ENCODE measurements at places on chromosomes 3 and 15.
A peak's percentile ranks its signal among the peaks of the same experiment; 100 is the strongest.

- DNase-seq, result no peak
Observed at GRCh38 chr3:14471016-14471415, 68.6 kb downstream of the SLC6A6 start.

DNA sequence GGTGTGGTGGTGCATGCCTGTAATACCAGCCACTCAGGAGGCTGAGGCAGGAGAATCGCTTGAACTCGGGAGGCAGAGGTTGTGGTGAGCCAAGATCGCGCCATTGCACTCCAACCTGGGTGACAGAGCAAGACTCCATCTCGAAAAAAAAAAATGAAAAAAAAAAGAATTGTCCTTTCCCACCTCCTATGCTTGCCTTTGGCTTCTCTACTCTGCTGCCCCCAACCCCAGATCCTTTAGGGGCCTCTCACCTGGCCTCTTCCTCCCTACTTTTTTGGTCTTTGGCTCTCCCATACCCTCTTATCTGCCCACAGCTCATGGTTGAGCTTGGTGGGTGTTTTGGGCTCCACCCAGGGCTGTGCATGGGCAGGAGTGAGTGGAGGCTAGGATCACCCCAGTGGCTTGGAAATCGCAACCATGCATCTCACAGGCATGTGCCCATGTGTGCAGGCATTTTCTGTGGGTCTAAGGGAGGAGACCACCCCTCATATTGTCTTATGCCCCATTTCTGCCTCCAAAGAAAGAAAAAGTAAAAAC lies 2.1 kb upstream of the SHISA5 start:
- no peak for DNase-seq

GRCh38 chr3:45509038-45509767 lies 85.3 kb upstream of the LIMD1 start:
- DNase-seq, result peak; percentile 54

DNA sequence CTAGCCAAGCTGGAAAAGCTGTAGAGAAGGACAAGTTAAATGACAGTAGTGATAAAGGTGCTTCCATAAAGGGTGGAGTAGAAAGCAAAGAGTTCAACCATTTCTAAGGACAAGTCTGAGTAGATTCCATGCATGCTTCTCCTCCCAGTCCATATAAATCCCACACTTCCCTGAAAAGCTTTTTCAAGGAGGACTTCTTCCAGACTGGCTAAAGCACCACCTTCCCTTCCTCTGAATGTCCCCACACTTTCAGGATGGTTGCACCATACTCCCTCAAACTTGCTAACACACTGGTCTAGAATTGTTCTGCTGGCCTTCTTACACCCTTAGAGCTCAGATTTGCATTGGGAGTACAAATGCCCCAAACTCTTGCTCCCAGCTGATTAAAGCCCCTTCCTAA lies 40.9 kb downstream of the FBN1 start:
- DNase-seq, result no peak

GRCh38 chr15:89419370-89419984 lies 76.9 kb downstream of the RHCG start:
- no peak for DNase-seq

DNA sequence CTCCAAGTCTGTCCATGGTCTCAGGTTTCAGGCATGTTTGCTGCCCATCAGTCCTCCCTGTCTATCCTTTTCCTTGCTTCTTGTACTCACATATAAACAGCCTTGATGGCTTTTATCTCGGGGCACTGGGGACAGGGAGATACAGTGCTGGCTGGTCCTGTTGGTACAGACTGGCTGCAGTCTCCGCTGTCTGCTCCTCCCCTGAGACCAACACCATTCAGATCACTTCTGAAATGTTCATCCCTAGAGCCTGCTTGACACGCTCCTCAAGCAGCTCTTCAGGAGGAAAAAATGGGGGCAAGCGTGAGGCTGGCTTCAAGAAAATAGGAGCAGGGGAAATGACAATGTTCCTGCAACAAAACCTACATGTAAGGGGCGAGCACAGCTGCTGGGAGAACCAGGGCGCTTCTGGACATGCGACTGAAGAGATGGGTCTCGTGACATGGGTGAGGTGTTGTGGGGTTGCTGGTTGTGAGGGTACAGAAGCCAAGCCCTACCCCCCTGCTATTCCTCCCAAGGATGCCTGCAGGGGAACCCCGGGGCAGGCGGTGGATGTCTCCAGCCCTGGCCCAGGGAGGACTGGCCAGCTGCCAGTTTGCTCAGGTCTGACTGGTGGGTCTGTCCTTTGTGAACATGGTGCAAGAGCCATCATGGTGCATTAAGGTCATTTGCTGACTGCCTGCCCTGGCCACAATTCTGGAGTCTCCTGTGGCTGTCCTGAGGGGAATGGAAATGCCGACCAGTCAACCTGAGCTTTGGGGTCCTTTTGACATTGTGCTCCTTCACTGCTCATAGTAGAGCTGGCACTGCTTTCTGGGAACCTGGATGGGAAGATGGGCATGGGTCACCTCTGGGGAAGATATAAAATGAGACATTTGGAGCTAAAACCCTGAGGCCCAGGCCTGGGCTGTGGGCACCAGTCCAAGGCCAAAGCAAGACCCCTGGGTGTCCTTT lies 40.1 kb downstream of the KY start:
- no peak for DNase-seq

DNA sequence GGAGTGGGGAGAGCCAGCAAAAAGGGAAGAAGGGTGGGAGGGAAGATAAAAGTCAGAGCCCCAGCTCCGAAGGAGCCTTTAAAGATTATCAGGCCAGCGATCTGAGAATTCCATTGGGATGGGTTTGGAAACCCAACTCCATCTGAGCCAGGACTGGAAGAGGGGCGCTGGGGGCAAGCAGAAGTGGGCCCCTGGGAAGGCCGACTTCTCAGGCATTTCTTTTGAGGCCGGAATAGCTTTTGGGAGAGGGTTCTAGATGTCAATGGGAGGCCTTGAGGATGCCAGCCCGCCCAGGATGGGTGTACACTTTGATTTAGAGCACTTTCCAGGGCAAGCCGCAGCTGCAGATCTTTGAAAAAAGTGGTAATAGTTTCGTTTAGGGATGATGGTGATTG lies 6.6 kb upstream of the SOX2 start:
- no peak for DNase-seq

DNA sequence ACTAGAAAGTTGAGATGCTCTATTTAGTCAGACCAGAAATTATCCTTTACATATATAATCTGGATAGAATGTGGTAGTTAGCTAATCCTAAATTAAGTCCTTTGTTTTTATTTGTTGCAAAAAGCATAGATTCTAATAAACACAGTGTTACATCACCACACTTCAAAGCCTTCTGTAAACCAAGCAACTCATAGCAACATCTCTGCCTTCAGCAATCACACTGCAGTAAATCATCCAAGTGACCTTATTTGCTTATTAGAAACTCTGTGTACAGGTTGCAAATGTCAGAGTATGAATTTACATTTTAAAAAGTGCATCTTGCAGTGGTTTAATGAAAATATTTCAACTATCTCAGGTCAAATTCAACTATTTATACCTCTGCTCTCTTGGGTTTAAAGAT lies 242.5 kb downstream of the GBE1 start:
- DNase-seq, result no peak

GRCh38 chr3:9468460-9468859 lies 71.0 kb downstream of the SETD5 start:
- DNase-seq, result no peak

DNA sequence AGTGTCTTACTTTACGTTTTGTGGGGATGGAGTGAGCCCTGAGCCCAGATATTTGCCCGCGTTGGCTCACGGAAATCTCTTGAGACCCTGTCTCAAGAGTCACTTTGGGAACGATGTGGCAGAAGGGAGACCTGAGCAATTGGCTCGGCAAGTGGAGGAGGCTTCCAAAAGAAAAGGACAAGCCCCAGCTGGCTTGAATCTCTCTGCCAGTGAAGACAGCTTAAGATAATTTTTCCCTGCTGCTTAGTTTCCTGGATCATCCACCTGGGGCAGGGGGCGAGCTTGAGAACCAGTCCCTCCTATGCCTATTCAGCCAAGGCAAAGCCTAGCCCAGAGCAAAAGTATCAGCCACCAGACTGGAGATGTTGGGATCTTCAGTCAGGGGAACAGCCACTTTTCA lies 708 bp downstream of the SEC22A start:
- DNase-seq, result no peak

DNA sequence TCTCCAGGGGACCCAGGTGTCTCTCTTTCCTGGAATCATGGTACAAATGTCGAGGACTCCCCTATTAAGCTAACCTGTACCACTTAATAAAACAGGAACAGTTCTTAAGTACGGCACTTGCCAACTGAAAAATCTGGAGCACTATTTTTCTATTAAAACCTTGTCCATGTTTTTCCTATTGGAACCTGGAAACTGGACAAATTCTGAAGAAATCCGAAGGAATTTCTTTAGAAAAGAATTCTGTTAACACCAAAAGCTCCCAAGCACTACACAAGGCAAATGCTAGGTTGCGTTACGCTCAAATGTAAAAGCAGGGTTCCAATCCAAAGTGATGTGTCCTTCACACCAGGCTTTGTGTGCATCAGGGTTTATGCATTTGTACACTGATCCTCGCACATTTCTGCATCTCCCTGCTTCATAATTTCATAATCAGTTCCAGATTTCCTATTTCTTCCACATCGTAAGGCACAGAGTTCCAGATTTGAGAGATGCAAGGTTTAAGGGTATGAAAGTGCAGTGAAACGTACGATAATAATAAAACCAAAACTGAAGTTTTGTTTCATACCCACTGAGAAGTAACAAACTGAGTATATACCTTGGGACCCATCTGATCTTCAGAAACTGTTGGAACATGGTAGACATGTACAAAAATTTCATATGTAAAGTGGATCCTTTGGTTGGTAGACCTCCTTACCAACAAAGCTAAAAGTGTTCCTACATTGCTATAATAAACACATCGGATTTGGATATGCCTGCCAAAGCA lies 132.1 kb upstream of the WNT5A start:
- DNase-seq, result no peak

- no peak for DNase-seq
Observed at GRCh38 chr3:195462308-195462610, 19.4 kb upstream of the ACAP2 start.

DNA sequence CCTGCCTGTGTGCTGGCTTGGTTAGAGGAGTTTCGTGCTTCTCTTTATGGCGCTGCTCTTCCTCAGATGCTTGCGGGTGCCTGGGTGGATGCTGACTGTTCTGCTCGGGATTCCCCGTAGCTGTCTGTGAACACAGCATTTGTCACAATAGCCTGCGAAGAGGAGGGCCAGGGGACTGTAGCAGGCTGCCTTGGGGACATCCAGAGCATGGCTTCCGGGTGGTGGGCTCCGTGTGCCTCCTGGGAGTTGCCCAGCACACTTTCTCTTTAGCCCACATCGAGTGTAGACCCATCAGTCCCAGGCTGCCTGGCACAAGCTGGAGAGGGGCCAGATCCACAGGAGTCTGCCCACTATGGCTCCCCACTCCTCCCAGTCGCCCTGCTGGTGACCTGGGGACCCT lies 22.4 kb downstream of the LRRK1 start:
- no peak for DNase-seq

DNA sequence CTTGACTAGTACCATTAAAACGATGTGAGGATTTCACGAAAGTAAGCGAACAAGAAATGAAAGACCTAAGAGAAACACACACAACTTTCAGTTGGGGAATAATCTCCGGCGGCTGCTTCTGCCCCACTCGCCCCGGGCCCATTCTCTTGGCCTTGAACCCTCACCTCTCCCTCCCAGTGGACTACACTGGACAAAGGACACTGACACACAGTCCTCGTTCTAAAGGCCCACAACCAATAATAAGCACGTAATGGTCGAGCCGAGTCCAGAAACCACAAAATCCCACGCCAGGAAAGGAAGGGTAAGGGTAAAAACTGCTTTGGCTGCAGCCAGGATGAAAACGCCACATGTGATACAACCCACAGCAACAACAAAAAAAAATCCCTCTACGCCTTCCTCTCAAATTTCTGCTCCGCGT lies 469 bp downstream of the ZNF770 start:
- DNase-seq, result peak; percentile 40

- no peak for DNase-seq
Observed at GRCh38 chr3:3998140-3998922, 199.1 kb downstream of the LRRN1 start.

DNA sequence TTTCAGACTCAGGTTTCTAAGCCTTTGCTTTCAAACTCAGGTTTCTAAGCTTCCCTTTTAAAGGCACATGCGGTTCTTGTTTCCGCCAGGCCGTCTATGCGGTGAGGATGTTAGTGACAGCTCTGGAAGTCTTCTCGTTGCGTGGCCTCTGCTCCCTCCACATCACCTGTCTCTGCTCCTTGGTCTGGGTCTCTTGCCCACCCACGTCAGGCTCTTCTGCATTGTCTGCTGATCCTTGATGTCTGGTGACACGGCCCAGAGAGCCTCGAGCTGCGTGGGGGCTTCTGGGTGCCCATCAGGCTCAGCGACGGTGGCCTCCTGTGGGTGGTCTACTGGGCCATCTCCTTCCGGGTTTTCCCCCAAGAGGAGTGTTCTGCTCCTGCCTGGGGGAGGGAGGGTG lies 30.5 kb downstream of the KLF13 start:
- no peak for DNase-seq

DNA sequence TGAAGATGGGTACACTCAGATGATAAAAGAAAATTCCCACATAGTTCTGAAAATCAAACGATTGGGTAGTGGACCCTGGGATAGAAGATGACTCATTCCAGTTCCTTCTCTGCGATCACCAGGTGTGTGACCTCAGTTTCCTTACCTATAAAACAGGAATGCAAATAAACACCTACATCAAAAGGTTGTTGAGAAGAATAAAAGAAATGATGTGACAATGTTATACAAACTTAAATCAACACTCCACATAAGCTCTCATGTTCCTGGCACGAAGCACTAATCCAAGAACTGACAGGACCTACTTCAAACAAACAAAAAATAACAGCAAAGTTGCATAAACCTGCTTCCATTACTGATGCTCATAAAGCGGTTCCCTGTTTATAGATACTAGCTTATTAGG lies 69.2 kb downstream of the RORA start:
- DNase-seq, result no peak

GRCh38 chr3:14374444-14374883 lies 27.9 kb upstream of the SLC6A6 start:
- no peak for DNase-seq

- DNase-seq, result no peak
Observed at GRCh38 chr15:100433304-100433703, 91.5 kb upstream of the ADAMTS17 start.

DNA sequence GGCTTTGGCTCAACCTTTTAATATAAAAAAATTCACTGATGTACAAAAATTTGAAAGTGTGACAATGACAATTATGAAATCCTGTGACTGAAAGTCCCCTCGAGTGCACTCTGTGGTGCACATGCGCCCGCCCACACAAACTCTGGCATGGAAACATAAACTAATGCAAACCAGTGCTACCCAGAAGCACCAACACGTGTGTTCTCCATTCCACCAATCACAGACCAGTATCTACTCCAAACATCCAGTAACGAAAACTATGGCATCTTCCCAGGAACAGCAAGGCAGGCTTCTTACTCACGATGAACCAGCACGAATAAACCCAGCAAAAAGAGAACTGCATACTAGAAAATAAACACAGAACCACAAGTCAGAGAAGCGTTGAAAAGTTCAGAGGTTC lies 11.7 kb upstream of the NMB start:
- DNase-seq, result no peak

- peak; percentile 57 for DNase-seq
Observed at GRCh38 chr15:98850961-98851572, 156.5 kb downstream of the PGPEP1L start.

GRCh38 chr3:194040516-194041273 lies 95.3 kb upstream of the HES1 start:
- DNase-seq, result no peak

GRCh38 chr15:34900748-34901147 lies 68.8 kb downstream of the AQR start:
- DNase-seq, result no peak

All from C1 segment of cervical spinal cord (tissue), 14 donors.